NCI-H446 (cell line): ENCODE measurements at places on chromosomes 5 and 9.

GRCh38 chr9:129221233-129221632 is 43.2 kb upstream of the IER5L start:
- DNase-seq, result no peak

DNA sequence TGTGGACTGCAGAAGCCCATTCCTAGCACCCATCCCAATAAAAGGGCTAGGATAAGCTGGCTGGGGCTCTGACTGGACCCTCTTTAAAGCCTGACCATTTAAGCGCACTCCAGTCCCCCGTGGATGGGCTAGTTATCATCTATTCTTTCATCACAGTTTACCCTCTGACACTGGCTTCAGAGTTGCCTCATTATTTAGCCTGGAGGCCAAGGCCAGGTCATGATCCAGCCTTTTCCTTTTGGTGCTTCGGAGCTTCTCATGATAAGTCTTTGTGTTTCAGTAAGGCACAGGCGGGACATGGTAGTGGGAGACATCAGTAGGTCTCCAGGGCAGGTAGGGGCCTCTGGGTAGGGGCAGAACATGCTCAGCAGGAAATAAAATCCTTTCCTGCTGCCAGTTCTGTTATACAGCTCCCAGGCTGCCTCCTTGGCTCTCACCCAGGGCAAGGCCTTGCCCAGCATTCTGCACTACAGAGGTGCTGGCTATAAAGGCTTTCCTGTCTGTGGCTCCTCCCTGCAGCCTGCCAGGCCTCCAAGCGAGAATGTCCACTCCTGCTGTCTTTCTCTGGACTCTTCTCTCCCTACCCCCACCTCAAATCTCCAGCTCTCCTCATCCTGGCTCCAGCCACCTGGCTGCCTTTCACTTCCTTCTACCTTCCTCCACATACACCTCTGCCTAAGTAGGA is 128.8 kb downstream of the FSTL4 start:
- DNase-seq, result no peak

DNA sequence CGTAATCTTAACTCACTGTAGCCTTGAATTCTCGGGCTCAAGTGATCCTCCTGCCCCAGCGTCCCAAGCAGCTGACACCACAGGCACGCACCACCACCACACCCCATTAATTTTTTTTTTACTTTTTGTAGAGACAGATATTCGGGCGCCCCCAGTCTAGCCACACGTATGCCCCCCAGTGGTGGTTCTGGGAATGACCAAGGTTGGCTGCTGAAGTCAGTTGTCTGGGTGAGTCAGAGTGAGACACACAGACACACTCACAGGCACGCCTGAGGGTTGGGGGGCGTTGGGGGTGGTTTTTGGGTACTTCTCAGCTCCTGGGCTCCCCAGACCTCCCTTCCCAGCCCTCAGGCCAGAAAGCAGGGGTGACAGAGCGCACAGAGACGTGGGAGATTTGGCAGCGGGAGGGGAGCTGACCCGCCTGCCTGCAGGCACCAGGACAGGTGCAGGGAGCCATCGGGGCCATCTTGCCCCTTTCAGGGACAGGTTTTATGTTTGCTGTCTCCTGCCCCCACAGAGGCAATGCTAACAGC is 4.2 kb upstream of the ENTPD8 start:
- DNase-seq, result peak; percentile 16

- peak; percentile 7 for DNase-seq
Measured at GRCh38 chr5:93191035-93191817, 389.8 kb downstream of the NR2F1-AS1 start.

GRCh38 chr5:158139161-158139560 is 280.2 kb upstream of the CLINT1 start:
- peak; percentile 14 for DNase-seq
